ENCODE measurements at places on chromosomes 2 and 18. TPM values are rescaled to one million over a fixed set of nuclear protein-coding genes. Genes with fewer than 3 reads are reported as not detected.
A peak's percentile ranks its signal among the peaks of the same experiment; 100 is the strongest.

DNA sequence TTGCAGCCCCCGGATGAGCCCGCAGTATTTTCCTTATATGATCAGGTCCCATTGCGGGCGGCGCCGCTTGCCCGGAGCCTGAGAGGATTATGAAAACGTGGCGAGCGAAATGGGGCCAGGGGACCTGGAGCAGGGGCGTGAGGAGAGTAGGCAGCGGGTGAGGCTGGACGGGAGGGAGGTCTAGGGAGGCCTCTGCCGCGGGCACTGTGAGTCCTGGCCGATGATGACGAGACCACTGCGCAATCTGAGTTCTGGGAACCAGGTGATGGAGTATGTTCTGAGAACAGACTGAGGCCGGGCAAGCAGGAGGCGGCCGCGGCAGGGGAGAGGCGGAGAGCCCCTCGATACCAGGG, 790 bp upstream of the ACAA2 start:
- H3K27ac ChIP-seq = peak overlapping the region; percentile 91
- H3K4me3 ChIP-seq = peak overlapping the region; percentile 98
- H3K36me3 ChIP-seq = no peaks in the 10 kb centered on the region
- H3K4me1 ChIP-seq = peaks cover 2% of the 10 kb centered on the region
- peak; percentile 72 for DNase-seq

ANKRD23 gene
- 1.3 TPM for total RNA-seq

DNA sequence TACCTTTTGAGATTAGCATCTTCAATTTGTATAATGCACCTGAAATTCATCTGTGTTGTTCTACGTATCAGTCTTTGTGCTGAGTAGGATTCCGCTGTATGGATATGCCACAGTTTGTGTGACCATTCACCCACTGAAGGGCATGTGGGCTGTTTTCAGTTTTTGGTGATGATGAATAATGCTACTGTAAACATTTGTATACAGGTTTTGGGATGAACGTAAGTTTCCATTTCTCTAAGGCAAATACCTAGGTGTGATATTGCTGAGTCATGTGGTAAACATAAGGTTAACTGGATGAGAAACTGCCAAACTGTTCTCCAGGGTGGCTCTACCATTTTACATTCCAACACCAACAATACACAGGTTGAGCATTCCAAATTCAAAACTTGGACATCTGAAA, 35.1 kb downstream of the CABYR start:
- H3K27me3 ChIP-seq = no peaks in the 10 kb centered on the region
- H3K27ac ChIP-seq = no peak overlapping the region
- no peak overlapping the region for H3K4me3 ChIP-seq
- DNase-seq = no peak

KIDINS220 gene
- total RNA-seq = 91.7 TPM

DYSF gene
- not detected for total RNA-seq

Measured in fibroblast of lung (primary cell).